ENCODE measurements at places on chromosomes 5 and 9.

- DNase-seq: no peak
Measured at GRCh38 chr9:89903141-89903475, 298.3 kb downstream of the GADD45G start.

GRCh38 chr9:33752130-33752637, 43.2 kb upstream of the PRSS3 start:
- DNase-seq: no peak

DNA sequence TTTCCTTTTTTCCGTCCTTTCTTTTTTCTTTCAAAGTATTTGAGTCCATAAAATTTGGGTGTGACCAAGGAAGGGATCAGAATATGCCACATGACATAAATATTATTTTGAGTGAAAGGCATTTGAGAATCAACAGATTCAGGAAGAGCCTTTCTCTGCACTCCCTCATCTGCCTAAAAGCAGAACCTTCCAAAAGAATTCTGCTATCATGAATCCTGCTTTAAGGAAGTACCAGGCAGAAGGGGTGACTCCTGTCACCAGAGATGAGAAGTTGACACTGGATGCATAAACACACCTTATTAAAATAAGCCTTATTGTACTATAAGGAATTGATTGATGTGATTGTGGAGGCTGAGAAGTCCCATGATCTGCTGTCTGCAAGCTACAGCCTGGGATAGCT, 196.7 kb downstream of the SREK1 start:
- DNase-seq: no peak

DNA sequence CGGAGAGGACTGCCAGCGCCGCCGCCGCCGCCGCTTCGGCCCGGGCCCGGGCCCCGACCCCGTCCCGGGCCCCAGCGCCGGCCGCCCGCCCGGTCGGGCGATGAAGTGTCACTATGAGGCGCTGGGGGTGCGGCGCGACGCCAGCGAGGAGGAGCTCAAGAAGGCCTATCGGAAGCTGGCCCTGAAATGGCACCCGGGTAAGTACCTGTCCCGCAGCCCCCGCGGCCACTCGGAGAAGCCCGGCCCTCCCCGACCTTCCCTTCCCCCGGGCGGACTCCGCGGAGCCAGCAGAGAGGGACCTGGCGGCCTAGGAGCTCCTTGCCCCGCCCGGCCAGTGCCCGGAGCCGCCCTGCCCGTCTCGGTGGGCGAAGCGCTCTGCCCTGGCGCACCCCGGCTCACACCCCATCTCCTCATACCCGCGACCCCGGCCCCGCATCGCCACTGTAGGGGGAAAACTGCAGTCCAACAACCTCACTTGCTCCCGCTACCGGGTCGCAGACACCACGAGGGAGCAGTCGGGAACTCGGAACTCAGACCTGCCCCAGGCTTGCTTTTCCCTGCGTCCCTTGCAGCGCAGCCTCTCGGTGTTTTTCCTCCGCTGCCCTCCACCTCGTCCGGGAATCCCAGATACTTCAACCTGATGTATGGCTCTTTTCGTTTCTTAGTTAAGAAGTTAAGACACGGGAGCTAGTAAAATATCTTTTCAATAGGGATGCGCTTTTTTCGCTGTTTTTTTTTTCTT, 532 bp downstream of the DNAJC21 start:
- peak; percentile 73 for DNase-seq

DNA sequence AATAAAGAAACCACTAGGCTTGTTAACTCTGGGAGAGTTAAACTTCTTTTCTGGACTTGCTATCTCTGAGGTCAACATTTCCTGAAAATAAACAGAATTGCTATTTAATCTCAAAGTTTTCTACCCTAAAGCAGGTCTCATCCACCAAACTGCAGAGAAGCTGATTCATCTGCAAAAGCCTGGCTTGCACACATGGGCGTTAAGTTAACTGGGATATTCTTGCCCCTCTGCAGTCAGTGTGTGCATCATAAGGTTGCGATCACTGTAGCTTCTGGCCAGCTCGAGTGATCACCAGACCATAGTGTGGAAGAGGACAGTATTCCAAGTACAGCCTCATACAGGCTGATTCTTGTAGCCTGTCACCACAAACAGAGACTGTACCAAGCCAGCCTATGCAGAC, 99.2 kb downstream of the SPOCK1 start:
- no peak for DNase-seq

DNA sequence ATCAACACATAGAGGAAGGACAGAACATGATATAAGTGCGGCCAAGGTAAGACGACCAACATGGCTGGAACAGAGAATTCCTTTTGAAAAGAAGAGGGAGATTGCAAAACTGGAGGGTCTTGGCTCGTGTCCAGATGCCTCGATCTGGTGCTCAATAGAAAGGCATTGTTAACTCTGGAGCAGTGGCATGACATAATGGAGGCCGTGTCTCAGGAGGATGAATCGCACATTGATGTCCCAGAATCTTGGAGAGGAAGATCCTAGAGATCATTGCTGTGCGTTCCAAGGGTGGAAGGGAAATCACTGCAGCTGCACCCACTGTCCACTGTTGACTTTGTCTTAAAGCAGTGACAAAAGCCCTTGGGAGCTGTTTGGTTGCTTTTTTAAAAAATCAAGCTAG, 30.9 kb downstream of the GRAMD2B start:
- no peak for DNase-seq

- no peak for DNase-seq
Measured at GRCh38 chr5:35876922-35877321, 20.2 kb downstream of the IL7R start.

- no peak for DNase-seq
Measured at GRCh38 chr9:136554870-136555269, 9.0 kb upstream of the NOTCH1 start.

DNA sequence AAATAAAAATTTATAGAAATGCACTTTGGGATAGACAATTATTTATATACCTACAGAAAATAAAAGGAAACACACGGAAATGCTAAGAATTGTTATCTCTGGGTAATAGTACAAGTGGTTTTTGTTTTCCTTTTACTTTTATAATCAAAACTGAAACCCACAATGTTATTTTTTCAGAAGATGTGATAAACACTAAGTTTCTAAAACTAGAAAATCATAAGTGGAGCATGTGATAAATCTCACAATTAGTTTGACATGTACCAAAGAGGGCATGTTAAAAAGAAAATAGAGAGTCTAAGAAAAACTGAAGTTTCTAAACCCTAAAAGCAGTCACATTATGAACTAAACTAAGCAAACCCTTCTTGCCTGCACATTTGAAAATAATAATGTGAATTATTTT, 61.1 kb downstream of the OXCT1 start:
- DNase-seq: no peak

DNA sequence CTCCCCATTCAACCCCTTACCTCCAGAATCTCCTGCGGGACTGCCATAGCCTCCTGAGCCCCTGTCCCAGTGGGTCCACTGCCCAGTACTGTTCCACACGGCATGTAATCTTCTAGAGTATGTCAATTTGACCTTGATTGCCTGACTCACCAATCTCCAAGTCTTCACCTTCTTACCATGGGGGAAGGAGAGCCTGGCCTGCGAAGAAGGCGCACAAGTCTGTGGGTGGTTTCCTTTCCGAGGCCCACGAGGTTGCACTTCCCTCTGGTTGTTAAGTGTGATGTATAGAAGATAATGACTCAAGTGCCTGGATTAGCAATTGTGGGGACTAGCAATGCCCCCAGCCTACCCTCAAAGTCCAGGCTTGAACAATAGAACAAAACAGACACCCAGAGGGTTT, 8.1 kb upstream of the TENT4A start:
- DNase-seq: no peak

GRCh38 chr5:73958037-73958436, 332.0 kb downstream of the ARHGEF28 start:
- no peak for DNase-seq

DNA sequence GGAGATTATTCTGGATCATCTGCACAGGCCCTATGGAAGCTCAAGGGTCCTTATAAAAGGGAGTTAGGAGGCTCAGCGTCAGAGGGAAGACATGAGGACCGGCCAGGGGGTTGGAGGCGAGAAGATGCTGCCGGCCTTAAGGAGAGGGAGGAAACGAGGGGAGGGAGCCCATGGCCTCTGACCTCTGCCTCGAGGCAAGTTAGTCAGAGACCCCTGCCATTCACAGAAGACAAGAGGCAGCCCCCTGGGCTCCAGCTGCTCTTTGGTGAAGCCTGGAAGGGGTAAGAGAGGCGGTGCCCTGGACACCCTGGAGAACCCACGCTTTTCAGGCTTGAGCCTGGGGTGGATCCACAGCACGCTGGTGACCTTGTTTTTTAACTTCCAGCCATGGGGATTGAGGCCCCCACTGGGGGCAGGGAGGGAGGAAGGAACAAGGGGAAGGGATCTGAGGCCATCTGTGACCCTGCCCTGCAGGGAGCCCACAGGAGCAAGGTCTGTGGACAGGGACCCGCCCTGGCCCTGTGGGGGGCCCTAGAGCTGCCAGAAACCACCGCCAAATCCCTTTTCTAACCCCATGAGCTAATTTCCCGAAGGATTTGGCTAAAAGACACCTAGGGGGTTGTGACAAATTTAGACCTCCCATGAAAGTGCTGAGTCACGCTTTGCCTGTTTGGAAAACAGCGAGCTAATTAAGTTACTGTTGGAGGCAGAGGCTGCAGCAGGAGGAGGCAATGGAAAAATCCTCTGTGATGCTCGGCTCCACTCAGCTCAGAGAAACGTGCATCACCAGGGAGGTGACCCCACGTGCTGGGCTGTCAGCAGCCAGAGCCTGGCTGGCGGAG, 49.7 kb downstream of the OLFM1 start:
- DNase-seq: no peak

DNA sequence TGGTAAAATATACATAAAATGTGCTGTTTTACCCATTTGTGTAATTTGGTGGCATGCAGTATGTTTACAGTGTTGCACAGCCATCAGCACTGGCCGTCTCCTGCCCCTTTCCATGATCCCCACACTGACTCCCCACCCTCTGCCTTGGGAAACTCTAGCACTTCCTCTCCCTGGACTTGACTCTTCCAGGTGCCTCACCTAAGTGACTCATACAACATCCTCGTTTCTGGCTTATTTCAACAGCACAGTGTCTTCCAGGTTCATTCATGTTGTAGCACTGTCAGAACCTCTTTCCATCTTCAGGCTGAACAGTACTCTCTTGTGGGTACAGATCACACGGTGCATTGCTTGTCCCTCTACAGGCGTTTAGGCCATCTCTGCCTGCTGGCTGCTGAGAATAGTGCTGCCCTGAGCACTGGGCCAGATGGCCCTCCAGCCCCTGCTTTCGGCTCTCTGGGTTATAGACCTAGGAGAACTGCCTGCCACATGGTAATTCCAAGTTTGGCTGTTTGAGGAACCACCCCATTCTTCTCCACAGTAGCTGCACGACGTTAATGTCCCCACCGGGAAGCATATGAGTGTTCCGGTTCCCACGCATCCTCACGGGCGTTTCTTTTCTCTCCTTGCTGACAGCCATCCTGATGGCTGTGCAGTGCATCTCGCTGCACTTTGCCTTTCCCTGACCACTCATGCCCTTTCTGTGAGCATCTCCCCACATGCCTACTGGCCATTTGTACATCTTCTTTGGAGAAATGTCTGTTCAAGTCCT, 211.8 kb downstream of the FANCC start:
- no peak for DNase-seq

DNA sequence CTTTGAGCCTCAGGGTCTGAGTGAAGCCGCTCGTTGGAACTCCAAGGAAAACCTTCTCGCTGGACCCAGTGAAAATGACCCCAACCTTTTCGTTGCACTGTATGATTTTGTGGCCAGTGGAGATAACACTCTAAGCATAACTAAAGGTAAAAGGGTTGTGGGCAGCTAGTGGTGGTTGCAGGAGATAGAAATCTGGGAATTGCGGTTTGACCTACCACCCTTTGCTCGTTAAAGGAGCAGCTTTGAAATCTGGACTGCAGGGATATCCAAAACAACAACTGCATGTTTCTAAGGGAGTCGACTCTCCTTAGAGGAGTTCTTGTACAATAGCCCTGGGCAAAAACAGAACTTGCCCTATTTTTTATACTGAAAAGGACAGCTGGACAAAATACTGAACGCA, 19.0 kb downstream of the ABL1 start:
- DNase-seq: no peak

DNA sequence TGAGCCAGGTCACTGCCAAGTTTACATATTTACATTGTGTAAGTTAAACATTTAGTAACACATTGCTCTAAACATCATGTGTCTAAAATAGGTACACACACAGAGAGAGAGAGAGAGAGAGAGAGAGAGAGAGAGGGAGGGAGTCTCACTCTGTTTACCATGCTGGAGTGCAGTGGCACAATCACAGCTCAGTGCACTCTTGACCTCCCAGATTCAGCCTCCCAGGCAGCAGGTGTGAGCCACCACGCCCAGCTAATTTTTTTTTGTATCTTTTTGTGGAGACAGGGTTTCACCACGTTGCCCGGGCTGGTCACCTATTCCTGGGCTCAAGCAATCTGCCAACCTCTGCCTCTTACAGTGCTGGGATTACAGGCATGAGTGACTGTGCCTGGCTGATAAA, 1045.3 kb downstream of the TLE1 start:
- no peak for DNase-seq

DNA sequence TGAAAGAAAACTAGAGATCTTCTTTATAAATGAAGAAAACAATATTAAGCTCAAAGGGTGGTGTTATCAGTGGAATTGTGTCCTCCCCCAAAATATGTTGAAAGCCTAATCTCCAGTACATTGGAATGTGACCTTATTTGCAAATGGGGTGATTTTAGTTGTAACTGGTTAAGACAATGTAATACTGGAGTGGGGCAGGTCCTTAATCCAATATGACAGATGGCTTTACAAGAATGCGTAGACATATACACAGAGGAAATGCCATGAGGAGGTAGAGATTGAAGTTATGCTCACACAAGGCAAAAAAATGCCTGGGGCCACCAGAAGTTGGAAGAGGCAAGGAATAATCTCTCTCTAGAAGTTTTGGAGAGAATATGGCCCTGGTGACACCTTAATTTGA, 13.7 kb upstream of the TRIM32 start:
- no peak for DNase-seq

DNA sequence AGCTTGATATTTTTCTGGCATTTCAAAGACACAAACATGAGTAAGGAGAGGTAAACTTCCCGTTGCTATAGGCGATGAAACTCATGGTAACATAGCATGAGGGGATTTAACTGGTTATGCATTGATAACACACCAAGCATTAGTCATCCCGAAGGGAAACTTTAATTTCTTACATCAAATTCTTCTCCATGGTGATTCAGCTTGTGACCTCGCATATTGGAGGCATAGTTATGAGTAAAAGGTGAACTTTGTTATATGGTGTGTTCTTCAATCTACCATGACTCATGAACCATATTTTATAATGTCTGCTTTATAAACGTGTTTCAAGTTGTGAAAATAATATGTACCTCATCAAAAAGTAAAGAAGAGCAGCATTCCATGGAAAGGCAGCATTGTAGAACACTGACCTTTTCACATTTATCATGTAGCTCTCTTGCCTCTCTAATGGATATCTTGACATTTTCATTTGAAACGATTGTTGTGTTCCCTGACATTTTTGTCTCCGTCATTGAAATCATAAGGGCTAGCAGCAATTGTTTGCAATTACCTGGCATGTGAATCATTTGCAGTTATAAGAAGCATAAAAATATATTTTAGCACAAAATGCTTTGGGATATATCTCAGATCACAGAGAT, 491.8 kb downstream of the ANXA1 start:
- peak; percentile 77 for DNase-seq

All from A549 (cell line).